Keratinocyte (primary cell): ENCODE measurements at places on chromosomes 3 and 15. TPM values are rescaled to one million over a fixed set of nuclear protein-coding genes. Genes with fewer than 3 reads are reported as not detected.
A peak's percentile ranks its signal among the peaks of the same experiment; 100 is the strongest.

- no peak for DNase-seq
Observed at GRCh38 chr3:42117175-42118008, 26.2 kb downstream of the TRAK1 start.

The ZNF502 gene
- polyA plus RNA-seq = 3.3 to 4.9 TPM (median 4.8 TPM) in 3 replicates

The NCEH1 gene
- polyA plus RNA-seq = 8.0 to 17.4 TPM (median 13.2 TPM) in 3 replicates

GRCh38 chr3:177538048-177538749 is 340.9 kb upstream of the TBL1XR1 start:
- DNase-seq = no peak

The SLC9C1 gene
- not detected in 3 replicates for polyA plus RNA-seq

DNA sequence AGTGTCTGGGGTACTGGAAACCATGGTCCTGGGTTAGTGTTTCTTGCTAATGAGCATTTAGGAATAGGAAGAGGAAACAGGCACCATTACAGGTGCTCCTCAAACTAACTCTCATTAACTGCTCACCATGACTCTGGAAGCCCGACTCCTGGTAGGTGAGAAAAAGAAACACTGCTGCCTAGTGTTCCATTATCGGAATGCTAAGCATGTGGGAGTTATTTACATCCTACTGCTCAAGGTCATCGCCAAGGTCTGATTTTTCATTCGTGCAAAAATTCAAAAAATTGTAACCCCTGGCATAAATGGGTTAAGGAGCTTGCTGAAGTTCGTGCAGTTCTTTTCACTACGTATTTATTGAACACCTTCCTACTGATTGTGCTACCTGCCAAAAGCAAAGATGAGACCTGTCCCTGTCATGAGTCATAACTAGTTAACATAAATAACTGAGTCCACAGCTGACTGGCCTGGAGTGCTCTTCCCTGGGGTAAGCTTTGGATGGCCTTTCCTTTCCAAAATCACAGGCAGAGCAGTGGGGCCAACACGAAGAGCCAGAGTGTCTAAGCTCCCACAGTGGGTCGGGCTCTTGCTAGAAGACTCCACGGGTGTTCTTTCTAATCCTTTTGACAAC is 22.7 kb upstream of the PAQR5 start:
- DNase-seq = no peak

The C3orf85 gene
- polyA plus RNA-seq = not detected in 3 replicates

The XCR1 gene
- 0.01 to 0.26 TPM (median 0.02 TPM) in 3 replicates for polyA plus RNA-seq

DNA sequence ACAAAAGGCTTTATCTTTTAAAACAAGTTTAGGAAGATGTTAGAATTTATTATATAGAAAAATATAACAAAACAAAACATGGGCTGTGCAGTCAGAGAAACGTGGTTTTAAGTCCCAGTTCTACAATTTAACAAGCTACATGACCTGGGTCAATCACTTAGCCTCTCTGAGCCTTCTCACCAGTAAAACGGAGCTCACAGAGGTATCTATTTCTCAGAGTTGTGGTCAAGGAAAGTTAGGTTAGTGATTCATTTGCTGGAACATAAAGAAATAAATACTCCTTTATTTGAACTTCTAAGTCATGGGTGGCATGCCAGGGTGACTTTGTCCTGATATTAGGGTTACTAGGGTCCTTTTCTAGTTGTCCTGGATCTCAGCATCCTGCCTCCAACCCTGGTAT is 10.8 kb upstream of the CCDC174 start:
- no peak for DNase-seq

The PLCB2 gene
- polyA plus RNA-seq = 0.52 to 1.1 TPM (median 0.73 TPM) in 3 replicates

- DNase-seq = no peak
Observed at GRCh38 chr3:31240466-31240865, 292.3 kb upstream of the STT3B start.

DNA sequence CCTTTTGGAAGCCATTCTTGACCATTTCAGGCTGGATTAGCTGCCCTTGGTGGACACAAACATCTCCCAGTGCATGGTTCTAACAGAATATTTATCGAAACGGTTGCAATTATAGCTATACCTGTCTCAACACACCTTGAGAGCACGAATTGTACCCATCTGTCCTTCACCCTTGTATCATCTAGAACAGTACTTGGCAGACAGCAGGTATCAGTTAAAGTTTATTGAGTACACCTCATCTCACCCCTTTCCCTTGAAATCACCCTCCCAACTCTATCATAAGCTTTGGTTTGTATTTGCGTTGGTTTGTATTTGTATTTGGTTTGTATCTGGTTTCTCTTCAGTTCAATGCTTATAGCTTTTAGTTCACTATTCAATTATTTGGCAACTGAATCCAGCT is 12.4 kb downstream of the TSPAN3 start:
- DNase-seq = no peak

The LRRC3B gene
- not detected in 3 replicates for polyA plus RNA-seq

- no peak for DNase-seq
Observed at GRCh38 chr3:97265237-97266005, 451.0 kb downstream of the EPHA6 start.

- peak; percentile 74 for DNase-seq
Observed at GRCh38 chr15:59349680-59350420, 22.8 kb downstream of the MYO1E start.

The CCDC33 gene
- polyA plus RNA-seq = not detected in 3 replicates

- no peak for DNase-seq
Observed at GRCh38 chr3:13051066-13051465, 22.2 kb downstream of the IQSEC1 start.

DNA sequence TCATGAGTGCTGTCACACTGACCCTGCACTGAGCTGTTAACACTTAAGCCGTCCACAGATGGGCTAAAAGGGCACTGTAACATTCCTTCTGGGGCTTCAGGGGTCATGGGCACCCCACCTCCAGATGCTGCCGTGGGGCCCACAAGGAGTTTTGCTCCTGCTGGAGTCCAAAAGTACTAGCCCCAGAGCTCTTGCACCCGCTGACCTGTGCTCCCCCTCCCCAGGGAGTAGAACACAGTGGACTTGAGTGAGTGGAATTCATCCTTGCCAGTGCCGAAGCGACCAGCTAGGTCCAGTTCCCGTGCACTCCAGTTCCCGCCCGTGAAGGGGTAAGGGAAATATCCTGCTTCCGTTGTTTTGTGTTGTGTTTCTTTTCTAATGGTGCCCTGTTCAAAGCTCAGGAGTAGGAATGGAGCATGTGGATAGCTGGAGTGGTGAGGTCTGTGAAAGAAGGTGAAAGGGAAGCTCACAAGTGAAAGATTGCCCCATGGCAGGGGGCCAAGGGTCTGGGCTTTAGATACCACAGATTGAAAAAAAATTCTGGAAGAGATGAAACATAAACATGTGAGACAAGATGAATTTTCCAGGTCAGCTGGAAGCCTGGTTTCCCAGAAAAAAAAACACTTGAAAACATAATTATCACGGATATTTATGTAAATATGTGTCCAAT is 36.6 kb downstream of the SLCO2A1 start:
- DNase-seq = no peak

The NUP210 gene
- polyA plus RNA-seq = 0.01 to 0.05 TPM (median 0.03 TPM) in 3 replicates

GRCh38 chr3:42493126-42493797 is 9.2 kb upstream of the VIPR1 start:
- DNase-seq = no peak

The ITIH4 gene
- 1.3 to 4.1 TPM (median 1.4 TPM) in 3 replicates for polyA plus RNA-seq

- DNase-seq = no peak
Observed at GRCh38 chr3:37320276-37320675, 145.9 kb upstream of the LRRFIP2 start.

- no peak for DNase-seq
Observed at GRCh38 chr3:114642951-114643741, 349.3 kb downstream of the TIGIT start.

- DNase-seq = no peak
Observed at GRCh38 chr3:152071924-152072323, 196.8 kb upstream of the MBNL1 start.

The MCF2L2 gene
- polyA plus RNA-seq = 0.04 to 0.26 TPM (median 0.05 TPM) in 3 replicates

GRCh38 chr3:53842436-53843194 is 3.6 kb downstream of the CHDH start:
- DNase-seq = no peak

DNA sequence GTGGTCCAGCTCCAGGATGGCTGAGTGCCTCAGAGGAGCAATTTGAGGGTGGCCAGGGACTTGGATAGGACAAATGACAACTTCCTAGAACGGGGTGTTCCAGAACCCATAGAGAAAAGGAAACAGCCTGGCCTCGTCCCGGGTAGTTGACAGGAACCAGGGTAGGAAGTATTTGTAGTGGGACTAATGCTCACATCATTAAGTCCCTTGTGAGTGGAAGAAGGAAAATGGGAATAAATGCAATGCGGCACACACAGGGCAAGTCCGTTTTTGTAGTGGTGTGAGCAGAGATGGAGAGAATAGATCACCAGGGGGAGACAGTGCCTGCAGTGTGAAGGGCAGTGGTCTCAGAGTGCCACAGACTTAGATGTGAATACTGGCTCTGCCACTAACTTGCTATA is 19.6 kb downstream of the TIMP4 start:
- DNase-seq = no peak

The INKA1 gene
- 10.1 to 20.6 TPM (median 12.0 TPM) in 3 replicates for polyA plus RNA-seq

The NLGN1 gene
- polyA plus RNA-seq = 0.10 TPM in 1 of 3 replicates, not detected in the others

The COPS2 gene
- 51.3 to 114 TPM (median 52.7 TPM) in 3 replicates for polyA plus RNA-seq

DNA sequence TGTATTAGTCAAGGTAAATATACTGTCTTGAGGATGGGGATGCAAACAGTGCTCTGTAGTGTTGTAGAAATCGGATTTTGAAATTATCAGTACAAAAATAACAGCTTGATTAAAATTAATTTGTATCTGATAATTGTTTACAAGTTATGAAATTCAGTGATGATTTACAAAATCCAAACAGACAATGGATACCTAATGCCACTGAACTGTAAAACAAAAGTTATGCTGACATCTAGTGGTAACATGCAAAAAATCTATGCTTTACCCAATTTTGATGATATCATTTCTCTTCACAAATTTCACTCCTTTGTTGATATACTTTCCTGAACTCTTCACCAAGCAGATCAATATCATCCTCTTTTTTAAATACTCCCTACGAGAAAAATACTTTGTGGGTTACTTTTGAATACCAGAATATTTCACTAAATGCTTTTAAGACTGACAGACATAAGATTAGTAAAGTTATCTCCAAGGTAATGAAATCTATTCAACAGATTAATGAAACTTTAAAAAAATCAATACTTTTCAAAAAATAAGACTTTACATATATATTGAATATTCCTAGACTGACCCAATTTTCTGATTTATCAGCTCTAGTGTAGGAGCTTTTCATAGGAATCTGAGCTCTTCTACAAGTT is 36.0 kb downstream of the MNS1 start:
- no peak for DNase-seq

DNA sequence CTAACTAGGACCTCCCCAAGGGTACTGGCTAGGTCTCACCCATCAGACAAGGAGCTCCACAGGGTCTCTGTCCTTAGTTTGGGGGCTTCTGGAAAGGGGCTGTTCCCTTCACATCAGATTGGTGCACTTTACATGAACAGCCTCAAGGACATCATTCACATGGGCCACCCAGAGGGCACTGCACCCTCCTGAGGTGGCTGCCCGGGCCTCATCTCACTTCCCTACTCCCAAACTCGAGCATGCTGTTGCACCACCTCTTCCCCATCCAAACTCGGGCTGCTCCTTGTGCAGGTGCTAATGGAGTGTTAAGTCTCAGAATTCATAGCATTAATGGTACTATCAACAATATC is 48.1 kb downstream of the RAB11A start:
- DNase-seq = no peak

GRCh38 chr15:34802371-34802770 is 7.0 kb upstream of the ACTC1 start:
- DNase-seq = no peak

DNA sequence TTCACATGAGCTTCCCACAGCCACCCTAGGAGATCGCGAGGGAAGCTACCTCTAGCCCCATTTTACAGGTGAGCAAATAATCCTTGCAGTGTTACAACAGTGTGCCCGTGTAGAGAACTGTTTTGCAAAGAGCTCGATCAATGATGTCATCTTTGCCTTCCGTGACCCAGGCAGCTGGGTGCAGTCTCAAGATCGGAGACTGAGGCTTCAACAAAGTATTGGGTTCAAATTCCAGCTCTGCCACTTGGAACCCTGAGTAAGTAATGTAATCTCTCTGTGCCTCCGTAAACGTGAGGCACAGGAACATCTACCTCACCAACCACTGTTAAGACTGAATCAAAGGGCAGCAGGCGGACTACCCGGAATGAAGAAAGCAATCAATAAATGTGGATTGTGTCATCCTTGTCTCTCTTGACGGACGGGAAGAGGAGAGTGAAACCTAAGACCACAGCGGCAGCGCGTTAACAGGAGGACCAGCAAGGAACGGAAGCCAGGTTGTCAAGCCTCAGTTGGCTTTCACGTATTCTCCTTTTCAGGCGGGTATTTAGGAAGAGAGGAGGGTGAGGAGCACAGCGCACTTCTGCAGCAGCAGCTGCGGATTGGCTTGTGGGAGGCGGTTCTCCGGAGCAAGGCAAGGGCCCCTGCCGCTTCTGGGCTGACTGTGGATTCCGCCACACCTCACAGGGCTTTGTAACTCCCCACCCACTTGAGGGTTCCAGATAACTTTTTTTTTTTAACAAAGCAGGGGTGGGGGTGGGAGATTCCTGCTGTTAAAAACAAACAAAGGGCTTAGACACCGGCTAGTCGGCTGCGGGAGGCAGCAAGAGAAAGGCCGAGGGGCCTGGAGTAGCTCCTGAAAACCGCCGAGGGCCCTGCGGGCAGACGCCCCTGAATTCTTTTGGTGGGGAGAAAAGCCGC is 1.5 kb upstream of the SMAD3 start:
- no peak for DNase-seq

DNA sequence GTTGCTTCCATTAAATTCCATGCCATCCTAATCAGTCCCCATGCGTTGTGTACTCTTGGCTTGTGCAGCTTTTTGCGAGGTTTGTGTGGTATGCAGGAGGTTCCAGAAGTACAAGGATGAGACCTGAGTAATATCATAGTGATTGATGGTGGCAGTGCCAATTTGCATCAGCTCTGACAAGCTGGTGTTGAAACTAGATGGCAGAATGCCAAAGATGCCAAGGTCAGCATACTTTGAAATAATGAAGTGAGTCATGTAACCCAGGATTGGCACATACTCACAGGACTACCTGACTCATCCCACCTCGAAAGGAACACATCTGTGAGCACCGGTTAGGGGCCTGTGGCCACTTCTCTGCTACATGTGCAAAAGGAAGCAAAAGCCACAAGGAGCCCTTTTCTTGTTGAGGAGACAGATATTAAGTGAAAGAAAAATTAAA is 14.3 kb downstream of the KAT2B start:
- peak; percentile 100 for DNase-seq

GRCh38 chr3:179921500-179921899 is 115.2 kb downstream of the PEX5L start:
- no peak for DNase-seq

DNA sequence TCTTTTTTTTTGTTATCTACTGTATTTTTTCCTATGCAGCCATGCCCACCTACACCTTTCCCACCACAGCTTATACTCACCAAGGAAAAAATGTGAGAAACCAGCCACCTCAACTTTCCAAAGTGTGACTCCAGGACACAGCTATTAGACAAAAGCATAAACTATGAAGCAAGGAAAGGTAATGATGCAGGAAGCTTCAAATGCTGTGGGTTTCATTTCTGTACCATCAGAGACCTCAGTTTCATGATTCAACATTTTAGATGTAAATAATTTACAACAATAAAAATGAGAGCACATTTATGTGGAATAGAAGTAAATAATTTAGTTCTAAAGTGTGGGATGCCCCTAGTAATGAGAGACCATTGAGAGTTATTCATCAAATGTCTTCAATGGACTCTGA is 115.1 kb downstream of the CDIN1 start:
- no peak for DNase-seq
